ENCODE measurements at places on chromosomes 2 and 18. TPM values are rescaled to one million over a fixed set of nuclear protein-coding genes. Genes with fewer than 3 reads are reported as not detected.

The MEP1B gene
- not detected for total RNA-seq

The ASPRV1 gene
- 0.77 TPM for total RNA-seq

The MAPK4 gene
- not detected for total RNA-seq

The FLACC1 gene
- total RNA-seq: 2.5 TPM

The CCDC74B gene
- total RNA-seq: 0.84 TPM

The CRYGD gene
- not detected for total RNA-seq

The ACOXL gene
- 0.27 TPM for total RNA-seq

The KATNAL2 gene
- total RNA-seq: 0.82 TPM

The TDRD15 gene
- 0.04 TPM for total RNA-seq

The ATG16L1 gene
- total RNA-seq: 32.0 TPM

The EVX2 gene
- not detected for total RNA-seq

The TFPI gene
- not detected for total RNA-seq

The SERPINB13 gene
- not detected for total RNA-seq

The PAX8 gene
- total RNA-seq: 2.3 TPM

The LRRC30 gene
- not detected for total RNA-seq

The GALNT14 gene
- 0.62 TPM for total RNA-seq

The GPD2 gene
- total RNA-seq: 38.9 TPM

The TXNDC9 gene
- total RNA-seq: 32.9 TPM

The MEIS1 gene
- not detected for total RNA-seq

The FSHR gene
- total RNA-seq: not detected

The IRS1 gene
- 3.9 TPM for total RNA-seq

The AOX1 gene
- total RNA-seq: not detected

The TTR gene
- total RNA-seq: not detected

The NEU2 gene
- total RNA-seq: not detected

The SCN3A gene
- not detected for total RNA-seq

The CYTIP gene
- 202 TPM for total RNA-seq

The GRB14 gene
- total RNA-seq: not detected

The DSG4 gene
- total RNA-seq: not detected

The RRM2 gene
- total RNA-seq: 427 TPM

The IL36A gene
- not detected for total RNA-seq

The CKAP2L gene
- 19.6 TPM for total RNA-seq

The CHRNG gene
- not detected for total RNA-seq

The NTSR2 gene
- total RNA-seq: not detected

The MARCO gene
- not detected for total RNA-seq

The ZC3H8 gene
- 32.0 TPM for total RNA-seq

The COLEC12 gene
- total RNA-seq: 0.04 TPM

The HAAO gene
- total RNA-seq: 0.27 TPM

The CD207 gene
- total RNA-seq: not detected

The MSTN gene
- total RNA-seq: not detected

The LYPD1 gene
- not detected for total RNA-seq

The PLGLB2 gene
- total RNA-seq: 0.59 TPM

The CIB4 gene
- not detected for total RNA-seq

The SP9 gene
- total RNA-seq: not detected

The REG3G gene
- total RNA-seq: not detected

The CGREF1 gene
- total RNA-seq: 2.7 TPM

The DPYSL5 gene
- total RNA-seq: not detected

The FABP1 gene
- not detected for total RNA-seq

The OXER1 gene
- not detected for total RNA-seq

The PID1 gene
- not detected for total RNA-seq

The FIGN gene
- not detected for total RNA-seq

The HJURP gene
- 37.9 TPM for total RNA-seq

The CDK15 gene
- not detected for total RNA-seq

The CCBE1 gene
- total RNA-seq: not detected

The FAP gene
- not detected for total RNA-seq
